ENCODE measurements at places on chromosomes 1 and 21. TPM values are rescaled to one million over a fixed set of nuclear protein-coding genes. Genes with fewer than 3 reads are reported as not detected.
A peak's percentile ranks its signal among the peaks of the same experiment; 100 is the strongest.

Gene C1orf105
- not detected for total RNA-seq

DNA sequence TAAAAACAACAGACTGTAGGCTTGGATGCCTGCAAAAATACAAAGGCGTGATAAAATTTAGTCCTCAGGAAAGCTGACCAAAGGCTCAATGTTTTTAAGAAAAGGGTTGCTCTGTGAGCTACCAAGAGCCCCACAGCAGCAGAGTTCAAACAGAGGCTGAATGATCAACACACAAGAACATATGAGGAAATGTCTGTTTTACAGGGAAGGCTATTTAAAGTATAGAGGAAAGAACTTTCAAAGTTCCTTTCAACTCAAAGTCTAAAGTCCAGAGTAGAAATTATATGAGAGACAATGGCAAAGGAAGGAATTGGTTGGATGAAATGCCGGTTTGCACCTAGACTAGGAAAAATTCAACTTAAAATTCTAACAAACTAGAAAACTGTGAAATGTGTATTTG is 8.6 kb downstream of the CLSTN1 start:
- no peak for DNase-seq

GRCh38 chr1:17139637-17140036 is 20.4 kb upstream of the PADI2 start:
- DNase-seq, result no peak

GRCh38 chr1:234373064-234373958 is at the start of gene COA6:
TSS of gene COA6 (plus strand) at chr1:234373456. CDS start at chr1:234373467, 11 bp downstream.
- peak; percentile 98 for DNase-seq

- DNase-seq, result no peak
Measured at GRCh38 chr1:199184180-199184579, 545.3 kb downstream of the PTPRC start.

GRCh38 chr1:214718724-214719123 is 115.7 kb downstream of the CENPF start:
- DNase-seq, result peak; percentile 17

GRCh38 chr1:63198871-63199394 is 123.4 kb upstream of the FOXD3 start:
- DNase-seq, result no peak

DNA sequence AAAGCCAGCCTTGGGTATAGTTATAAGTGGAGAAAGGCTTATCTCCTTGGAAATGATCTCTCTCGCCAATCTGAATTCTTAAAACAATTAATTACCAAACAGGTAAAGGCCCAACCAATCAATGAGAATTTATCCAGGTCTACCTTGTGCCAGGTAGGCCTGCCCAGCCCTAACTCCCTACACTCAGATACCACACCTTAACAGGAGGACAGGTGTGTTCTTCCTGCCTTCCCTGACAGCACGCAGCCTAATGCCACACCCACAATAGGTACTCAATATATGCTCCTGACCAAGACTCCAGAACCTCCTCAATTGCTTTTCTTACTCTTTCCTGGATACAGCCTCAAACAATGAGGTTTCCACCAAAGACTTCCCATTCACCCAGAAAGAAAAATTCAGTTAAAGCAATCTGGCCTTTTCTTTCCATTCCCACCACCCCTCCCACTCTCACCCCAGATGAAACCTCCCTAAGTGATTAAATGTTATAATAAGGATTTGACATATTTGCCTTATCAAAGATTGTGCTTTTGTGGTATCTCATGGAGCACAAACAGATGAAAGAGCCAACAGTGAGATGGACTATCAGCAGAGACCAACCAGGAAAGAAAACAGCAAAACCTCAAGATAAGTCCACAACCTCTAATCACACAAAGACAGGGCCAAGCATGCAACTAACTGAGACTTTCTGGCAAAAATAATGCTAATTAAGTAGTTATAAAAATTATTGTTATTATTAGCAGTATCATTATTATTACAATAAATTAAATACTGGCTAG is 25.6 kb downstream of the TRABD2B start:
- DNase-seq, result peak; percentile 9

Data from umbilical cord (tissue), 2 donors.